PC-3 (cell line): ENCODE measurements at places on chromosomes 4 and X.

GRCh38 chr4:82704156-82704555, 94.4 kb downstream of the SCD5 start:
- DNase-seq, result no peak

DNA sequence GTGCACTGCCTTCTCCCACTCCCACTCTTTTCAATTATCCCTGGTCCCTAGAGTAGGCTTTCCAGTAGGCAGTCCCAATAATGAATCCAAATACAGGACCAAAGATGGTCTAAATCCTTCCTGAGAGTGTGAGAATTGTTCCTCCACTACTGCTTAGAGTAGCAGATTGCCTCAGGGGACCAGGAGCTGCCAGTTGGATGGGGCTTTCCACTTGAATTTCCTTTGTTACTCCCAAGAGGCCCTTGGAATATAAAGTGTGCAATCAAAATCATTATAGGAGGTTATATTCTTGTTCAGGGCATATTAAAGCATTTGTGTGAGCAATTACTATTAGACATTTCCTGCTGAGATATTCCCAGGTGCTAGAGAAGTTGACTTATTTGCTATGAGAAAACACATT, 156.6 kb upstream of the TLL1 start:
- DNase-seq, result no peak

GRCh38 chr4:118280501-118281218, 72.1 kb downstream of the PRSS12 start:
- peak; percentile 60 for DNase-seq

DNA sequence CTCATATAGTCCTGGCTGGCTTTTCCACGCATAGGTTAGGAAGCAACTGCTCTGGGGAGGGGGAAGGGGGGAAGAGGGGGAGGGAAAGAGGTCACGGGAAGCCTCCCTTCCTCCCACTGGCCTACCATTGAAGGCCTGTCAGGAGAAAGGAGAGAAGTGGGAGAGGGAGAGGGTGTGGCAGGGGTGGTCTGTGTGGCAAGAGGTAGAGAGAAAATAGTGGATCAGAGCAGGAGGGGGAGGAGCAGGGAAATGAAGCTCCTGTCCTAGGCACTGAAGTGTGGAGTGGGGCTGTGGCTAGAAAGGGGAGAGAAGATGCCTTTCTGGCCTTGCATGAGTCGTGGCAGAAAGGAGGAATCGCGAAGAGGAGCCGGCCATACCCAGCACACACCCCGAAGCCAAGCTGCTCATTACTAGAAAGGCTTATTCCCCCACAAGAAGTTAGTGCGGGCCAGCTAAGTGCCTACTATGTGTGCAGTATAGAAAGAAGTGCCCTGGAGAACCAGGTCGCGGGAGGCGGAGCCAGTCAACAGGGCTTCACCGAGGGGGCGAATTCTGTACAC, 1.1 kb upstream of the TMEM164 start:
- no peak for DNase-seq

- peak; percentile 75 for DNase-seq
These were observed 105.9 kb upstream of the SLC7A11 start for GRCh38 chr4:138348055-138348454.

- no peak for DNase-seq
These were observed 57.8 kb downstream of the NDNF start for GRCh38 chr4:121014544-121014943.

DNA sequence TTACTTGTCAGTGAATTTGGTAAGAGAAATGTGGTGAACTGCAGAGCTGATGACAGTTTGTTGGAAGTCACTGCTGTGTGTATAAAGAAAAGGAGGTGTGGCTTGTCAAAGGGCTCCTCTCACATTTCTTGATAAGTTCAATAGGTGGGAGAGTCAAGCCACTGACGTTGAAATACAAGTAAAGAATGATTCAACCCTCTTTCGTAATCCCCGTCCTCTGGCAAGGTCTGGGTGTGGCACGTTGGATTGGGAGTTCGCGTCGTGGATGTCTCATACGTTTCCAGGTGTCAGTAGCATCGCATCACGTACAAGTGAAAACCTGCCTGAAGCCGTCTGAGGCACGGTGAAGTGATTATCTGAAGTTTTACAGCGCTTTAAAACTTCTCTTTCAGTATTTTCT, 76.4 kb downstream of the EGF start:
- DNase-seq, result peak; percentile 84

- no peak for DNase-seq
These were observed 7.9 kb downstream of the FAM200B start for GRCh38 chr4:15689540-15689939.

GRCh38 chr4:1336088-1336491, 10.9 kb upstream of the UVSSA start:
- no peak for DNase-seq

DNA sequence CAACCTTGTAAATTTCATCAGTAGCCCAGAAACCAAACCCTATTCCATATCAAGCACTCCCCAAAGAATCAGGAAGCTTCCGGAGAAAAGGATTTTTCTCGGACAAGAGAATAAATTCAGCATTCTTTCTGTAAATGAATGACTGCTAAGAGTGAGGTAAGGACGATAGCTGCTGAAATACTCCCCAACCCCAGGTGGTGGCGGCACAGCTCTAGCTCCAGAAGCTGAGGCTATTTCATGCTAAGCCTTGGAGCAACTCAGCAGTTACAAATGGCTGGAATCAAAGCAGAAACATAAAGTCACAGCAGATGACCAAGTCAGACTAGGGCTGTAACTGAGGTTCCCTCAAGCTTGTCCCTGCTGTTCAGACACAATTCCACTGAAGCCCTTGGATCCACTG, 13.9 kb upstream of the PCDH19 start:
- DNase-seq, result peak; percentile 43
